ENCODE measurements at places on chromosomes 3 and 15.

DNA sequence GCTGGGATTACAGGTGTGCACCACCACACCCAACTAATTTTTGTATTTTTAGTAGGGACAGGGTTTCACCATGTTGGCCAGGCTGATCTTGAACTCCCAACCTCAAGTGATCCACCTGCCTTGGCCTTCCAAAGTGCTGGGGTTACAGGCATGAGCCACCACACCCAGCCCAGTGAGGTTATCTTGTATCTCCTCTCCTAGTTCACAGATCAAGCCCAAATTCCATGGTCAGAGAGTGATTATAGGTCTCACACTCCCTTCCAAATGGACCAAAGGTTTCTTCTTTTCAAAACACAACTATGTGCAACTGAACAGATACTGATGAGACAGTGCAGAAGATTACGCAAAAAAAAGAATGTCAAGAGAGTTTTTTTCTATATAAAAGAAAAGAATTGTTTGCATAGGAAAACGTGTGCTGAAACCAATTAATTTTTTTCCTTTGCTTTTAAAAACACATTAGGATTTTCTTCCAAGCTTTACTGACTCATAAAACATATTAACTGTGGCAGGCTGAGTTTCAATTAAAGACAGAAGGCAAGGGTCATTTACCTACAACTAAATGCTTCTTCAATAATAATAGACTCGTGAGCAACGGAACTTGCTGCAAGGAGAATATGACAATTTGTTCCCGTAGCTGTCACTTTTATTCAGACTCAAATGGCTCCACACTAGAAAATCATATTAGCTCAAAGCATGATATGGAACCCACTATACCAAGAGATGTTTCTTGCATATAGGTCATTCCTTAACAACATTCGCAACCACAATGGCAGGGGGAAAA lies 30.4 kb upstream of the THUMPD3 start:
- no peak for DNase-seq

DNA sequence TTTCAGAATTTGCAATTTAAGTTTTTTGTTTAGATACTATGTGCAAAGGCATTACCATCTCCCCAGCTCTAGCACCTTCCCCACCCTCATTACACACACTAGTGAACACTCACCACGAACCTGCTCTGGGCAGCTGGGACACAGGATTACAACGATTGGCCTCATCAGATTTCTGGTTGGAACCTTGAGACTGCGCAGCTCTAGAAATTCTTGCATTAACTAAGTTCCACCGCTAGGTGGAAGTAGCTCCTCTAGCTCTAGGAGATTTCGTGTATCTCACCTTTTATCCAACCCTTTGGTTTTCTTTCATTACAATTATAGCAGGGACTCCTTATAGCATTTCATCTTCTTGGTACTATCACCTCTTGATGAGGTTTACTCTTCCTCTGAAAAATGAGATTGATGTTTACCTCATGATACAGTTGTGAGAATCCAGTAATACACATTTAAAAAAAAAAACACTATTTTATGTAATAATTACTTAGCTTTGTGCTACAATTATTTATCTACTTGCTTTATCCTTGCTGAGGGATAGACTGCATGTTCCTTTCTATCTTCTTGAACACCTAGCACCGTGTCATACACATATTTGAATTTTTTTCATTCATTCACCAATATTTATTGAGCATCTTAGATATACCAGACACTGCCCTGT lies 28.7 kb upstream of the PLOD2 start:
- DNase-seq, result no peak

GRCh38 chr3:77146004-77146403 lies 106.1 kb downstream of the ROBO2 start:
- no peak for DNase-seq

DNA sequence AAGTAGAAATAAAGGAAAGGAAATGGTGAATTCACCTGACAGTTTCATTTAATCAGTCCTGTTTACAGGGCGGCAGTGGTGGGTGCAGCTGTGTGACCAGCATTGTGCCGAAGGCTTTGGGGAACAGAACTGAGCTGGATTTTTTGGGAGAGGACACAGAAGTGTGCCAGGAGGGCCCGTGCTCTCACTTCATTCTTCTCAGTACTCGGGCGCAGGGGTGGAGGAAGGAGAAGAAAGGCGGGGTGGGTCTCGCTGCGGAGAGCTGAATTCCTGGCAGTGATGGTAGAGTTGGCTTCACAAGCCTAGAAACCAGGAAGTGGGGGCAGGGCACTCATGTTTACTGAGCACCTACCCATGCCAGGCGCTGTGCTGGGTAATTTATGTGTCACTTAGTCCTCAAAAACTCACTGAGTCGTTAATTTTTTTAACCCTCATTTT lies 64.6 kb downstream of the CRTC3 start:
- no peak for DNase-seq

GRCh38 chr3:13717222-13717895 lies 162.5 kb downstream of the WNT7A start:
- no peak for DNase-seq

GRCh38 chr3:53554559-53555067 lies 60.2 kb downstream of the CACNA1D start:
- no peak for DNase-seq

DNA sequence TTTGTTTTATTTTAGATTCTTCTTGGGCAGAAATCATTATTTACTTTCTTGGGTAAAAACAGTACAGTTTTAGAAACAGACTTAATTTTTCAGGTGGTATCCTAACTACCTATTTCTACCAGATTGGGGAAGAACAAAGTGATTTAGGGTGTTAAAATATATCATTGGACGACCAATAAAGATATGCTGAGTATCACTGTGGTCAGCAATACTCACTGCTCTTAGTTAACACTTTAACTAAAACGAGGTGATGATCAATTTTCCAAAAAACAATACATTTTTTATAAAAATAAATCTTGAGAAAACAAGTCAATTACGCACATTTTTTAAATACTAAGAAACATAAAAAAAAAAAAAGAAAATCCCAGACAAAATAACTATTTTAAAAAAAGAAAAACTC lies 3.6 kb downstream of the COPS2 start:
- no peak for DNase-seq

DNA sequence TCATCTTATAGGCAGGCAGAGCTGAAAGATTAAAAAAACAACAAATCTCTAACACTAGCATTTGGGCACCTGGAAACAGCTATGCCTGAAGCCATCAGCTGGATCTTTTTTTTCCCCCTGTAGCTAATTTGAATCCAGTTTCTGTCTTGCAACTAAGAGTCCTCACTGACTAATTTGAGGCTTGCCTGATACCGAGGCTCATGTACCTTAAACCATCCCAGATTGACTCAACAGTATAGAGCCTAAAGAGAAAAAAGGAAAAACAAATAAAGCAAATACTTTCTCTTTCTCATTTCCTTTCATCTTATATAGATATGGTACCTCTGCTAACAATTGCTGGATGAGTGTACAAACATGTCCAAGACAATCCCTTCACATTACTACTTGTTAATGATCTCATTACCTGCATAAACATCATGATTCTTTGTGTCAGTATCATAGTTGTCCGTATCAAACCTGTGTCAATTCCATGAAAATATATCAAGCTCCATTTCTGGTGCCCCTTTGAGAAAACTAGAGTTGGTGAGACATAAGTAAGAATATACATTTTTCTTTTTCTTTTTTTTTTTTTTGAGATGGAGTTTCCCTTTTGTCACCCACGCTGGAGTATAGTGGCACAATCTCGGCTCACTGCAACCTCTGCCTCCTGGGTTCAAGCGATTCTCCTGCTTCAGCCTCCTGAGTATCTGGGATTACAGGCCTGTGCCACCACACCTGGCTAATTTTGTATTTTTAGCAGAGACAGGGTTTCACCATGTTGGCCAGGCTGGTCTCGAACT lies 43.1 kb downstream of the BHLHE40 start:
- no peak for DNase-seq

- DNase-seq, result no peak
Observed at GRCh38 chr3:59386165-59386564, 336.3 kb upstream of the CFAP20DC start.

GRCh38 chr15:81281456-81281735 lies 42.5 kb downstream of the STARD5 start:
- no peak for DNase-seq

DNA sequence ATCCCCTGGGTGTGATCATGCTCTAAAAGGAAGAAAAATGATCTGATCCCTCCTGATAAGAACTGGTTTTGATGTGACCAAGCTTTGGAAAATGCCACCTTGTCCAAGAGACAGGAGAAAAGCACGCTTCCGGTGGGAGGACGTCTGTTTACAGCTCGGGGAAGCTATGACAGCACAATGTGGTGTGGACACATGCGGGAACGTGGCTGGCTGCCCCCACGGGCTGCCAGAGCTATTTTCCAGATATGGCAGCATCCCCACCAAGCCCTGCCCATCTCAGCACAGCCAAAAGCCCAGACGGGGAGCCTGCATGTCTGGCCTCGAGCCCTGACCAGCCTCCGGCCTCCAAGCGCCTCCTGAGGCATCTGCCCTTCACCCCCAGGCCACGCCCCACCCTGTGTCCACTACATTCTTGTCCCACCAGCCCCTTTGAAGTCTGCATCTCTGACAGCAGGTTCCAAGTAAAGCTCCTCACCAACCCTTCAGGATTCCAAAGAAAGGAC lies 63.2 kb upstream of the HRH1 start:
- DNase-seq, result no peak

GRCh38 chr15:96336596-96337364 lies 6.3 kb downstream of the NR2F2 start:
- no peak for DNase-seq

- no peak for DNase-seq
Observed at GRCh38 chr3:32165442-32165841, 59.0 kb downstream of the GPD1L start.

GRCh38 chr3:138381413-138381901 lies 33.1 kb downstream of the MRAS start:
- DNase-seq, result no peak

DNA sequence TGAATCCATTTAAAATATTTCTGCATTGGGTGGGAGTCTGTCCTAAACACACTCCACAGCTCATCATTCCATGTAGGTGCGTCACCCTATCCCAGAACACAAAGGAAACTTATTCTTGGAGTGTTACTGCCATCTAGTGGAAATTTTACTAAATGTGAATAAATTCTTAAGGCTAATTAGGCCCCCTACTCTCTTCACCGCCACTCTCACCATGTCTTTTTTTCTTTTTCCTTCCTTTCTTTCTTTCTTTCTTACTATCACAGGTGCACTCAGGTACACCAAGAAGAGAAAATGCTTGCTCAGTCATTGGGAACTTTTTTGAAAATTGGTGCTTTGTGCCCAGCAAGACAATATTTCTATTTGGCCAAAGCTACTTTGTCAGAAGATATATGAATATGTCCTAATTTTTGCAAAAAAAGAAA lies 26.4 kb upstream of the ATP8B4 start:
- no peak for DNase-seq

DNA sequence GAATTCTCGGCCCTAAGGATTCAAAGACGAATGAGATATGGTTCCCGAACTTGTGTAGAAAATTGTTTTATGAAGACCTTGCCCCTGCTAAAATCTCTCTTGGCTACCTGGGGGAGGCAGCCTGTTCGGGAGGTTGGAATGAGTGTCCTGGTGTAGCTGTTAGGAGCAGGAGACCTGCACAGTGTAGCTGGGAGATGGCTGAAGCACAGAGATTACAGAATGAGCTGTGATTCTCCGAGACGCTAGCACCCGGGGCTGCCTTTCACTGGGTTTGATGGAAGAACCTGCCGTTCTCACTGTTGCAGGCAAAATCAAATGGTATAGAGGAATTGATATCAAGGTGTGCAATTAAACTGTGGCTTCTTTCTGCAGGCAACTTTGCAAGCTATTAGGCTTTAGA lies 68.0 kb downstream of the TRAK1 start:
- no peak for DNase-seq

DNA sequence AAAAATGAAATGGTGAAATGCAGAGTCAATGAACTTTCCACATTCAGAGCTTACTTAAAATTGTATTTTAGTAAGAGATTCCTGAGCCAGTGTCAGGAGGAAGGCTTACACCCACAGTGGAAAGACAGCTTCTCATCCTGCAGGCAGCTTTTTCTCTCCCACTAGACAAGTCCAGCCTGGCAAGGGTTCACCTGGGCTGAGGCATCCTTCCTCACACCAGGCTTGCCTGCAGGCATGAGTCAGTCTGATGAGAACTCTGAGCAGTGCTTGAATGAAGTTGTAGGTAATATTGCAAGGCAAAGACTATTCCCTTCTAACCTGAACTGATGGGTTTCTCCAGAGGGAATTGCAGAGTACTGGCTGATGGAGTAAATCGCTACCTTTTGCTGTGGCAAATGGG lies 3.1 kb downstream of the CCR4 start:
- no peak for DNase-seq

GRCh38 chr3:98350082-98350481 lies 3.6 kb upstream of the OR5K4 start:
- no peak for DNase-seq

DNA sequence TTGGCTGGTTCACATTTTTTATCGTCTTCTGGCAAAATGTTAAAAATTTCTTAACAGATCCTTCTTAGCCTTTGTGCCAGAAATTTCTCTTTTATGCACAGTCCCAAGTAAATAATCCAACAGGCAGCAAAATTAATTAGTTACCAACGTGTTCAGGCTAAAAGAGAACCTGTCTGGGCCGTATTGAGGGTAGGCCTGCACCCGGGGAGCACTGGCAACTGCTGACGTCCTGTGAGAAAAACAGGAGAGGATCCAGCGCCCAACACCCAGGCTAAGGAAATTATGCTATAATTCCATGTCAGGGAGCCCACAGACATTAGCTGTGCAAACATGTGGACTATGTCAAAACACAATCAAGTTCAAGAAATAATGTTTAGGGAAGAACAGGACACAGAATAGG lies 30.7 kb upstream of the CSTA start:
- DNase-seq, result no peak

DNA sequence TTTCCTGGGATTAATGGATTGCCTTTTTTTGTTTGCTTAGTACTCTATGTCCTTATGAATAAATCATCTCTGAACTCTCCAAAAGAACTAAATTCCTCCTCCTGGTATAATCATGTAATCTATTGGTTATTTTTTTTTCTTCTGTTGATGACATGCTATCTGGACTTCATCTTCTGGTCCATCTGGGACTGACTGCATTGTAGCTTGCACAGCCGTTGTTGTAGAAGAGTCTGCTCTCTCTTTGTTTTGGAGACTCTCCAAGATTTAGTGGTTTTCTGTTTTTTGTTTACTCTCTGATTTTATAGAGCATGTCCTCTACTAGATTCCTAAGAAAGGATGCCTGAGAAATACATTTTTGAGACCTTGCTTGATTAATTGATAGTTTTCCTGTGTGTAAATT lies 19.1 kb downstream of the IREB2 start:
- DNase-seq, result no peak

DNA sequence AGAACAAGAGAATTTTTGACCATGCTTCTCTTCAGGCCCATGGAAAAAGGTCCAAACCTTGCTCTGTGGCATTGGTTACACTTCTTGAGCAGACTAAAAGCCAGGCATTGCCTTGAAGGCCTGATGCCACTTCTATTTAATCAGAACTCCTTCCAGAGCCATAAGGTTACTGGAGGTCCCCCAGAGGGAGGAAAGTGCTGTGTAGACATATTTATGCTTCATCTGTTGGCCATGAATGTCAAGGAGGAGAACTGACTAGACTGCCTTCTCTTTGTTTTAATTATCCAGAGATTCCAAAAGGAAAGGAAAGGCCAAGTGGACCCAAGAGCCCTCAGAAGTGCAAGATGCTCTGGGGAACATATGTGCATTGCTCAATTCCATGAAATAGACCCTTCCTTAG lies 292.6 kb upstream of the NR2E3 start:
- DNase-seq, result no peak

- no peak for DNase-seq
Observed at GRCh38 chr3:160653512-160653911, 23.4 kb upstream of the ARL14 start.

GRCh38 chr15:77584201-77584600 lies 48.5 kb downstream of the LINGO1 start:
- DNase-seq, result no peak

Data from cortex of kidney (tissue), 1 donor.